ENCODE measurements at places on chromosomes 3 and 15.
A peak's percentile ranks its signal among the peaks of the same experiment; 100 is the strongest.

GRCh38 chr15:63694184-63694583, 97.0 kb downstream of the FBXL22 start:
- no peak for DNase-seq

DNA sequence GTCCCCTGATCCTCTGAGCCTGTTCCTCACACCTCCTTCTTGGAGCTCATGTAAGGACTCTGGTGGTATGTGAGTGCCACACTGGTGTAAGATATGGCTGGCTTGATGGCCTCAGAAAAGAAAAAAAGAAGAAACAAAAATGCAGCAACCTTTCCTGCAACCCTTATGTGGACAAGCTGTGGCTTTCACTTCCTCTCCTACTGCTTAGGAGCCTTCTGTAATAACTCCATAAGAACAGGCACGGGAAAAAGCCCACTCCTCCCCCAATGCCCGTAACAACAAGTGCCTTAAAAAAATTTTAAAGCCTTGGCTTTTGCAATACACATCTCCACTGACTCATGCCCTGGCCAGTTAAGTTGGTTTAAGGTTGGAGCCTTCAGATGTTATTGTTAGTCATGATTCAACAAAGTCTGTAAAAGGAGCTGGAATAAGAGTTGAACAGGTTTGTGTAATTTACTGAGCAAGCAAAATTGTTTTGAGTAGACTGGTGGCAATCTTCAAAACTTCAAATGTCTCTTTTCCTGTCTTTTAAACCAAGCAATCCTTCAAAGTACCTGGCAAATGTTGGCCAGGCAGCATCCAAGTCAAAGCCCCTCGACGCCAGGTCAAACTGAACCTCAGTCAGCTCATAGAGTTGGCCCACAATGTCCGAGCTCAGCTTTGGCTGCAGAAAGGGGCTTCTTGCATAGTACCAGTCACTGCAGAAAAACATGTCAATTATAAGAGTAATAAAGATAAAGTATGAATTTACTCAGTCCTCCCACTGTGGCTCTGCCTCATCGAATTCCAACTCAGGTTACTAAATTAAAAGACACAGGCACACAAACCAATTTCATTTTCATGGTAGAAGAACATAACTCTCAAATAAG, 22.9 kb downstream of the FYCO1 start:
- DNase-seq, result no peak

DNA sequence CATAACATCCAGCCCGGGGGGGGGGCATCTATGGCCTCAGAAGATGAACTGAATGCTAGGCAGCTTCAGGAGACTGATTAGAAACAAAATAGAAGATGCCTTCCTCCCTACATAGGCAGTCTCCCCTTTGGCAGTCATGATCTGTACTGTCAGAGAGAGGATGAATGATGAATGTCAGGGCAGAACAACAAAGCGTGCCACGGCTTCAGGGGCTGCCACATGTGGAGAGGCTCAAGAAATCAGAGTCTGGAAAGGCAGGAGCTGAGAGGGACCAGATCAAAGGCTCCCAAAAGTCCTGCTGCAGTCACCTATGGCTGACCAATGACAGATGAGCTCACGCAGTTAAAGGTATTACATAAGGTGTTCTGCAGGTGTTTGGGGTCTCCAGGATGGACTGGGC, 180.4 kb downstream of the UACA start:
- no peak for DNase-seq

- DNase-seq, result no peak
These were observed 21.4 kb upstream of the DYNC1LI1 start for GRCh38 chr3:32592011-32592410.

DNA sequence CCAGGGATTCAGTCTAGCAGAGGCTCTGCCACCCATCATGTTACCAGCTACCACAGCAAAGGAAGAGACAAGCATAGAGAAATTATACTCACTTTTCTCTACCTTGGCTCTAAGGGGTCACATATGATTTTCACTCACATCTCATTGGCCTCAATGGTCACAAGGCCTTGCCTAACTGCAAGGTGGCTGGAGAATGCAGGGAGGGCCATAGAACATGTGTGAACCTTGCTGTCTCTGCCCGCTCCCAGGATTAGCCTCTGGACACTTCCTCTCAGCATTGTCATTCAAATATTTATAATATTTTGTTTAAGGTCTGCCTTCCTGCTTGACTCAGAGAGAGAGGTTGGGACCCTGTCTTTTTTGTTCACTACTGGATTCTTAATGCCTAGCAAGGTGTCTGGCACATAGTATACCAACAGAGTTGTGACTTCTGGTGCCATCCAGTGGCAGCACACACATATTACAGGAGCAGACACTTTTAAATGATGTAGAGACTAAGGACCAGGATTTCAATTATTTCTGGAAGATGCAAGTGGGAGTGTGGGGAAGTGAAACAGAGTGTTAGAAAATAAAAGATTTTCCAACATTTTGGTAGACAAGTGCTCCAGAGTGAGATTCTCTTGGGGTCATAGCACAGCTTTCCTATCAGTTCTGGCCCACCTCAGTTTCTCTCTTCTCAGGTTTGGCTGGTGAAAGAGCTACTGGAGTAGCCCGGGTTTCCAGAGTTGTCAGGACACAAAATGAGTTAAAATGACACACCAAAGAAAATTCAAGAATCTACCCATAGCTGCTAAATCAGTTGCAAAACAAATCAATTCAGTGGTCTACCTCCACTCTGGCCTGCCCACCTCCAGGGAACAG, 119.0 kb upstream of the RASGRP1 start:
- no peak for DNase-seq

DNA sequence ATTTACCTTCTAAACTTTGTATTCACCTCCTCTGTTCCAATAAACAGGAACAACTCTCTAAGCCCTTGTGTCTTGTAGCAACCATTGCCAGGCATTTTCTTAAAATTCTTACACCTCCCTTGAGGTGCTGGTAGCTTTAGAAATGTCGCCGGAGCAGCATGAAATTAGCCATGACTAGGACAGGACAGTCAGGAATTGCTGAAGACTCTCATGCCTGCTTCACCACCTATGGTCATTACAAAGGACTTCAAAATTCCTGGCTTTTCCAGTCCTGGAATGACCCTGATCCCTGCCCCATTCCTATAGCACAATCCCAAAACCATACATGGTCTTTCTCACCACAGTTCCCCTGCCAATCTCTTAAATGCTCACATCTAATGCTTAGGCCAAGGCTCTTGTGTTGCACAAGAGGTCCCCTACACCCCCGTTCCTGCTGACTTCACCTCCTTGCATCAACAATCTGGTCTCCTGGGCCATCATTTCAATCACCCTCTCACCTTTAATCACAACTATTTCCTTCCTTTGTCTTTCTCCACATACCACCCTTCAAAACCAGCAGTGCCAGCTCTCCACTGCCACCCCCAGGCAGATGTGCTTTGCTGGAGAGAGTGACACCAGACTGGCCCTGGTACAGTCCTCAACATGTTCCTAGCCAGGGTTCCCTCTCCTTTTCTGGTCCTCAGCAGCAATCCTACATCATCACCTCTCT, 113.2 kb upstream of the TJP1 start:
- DNase-seq, result no peak

GRCh38 chr3:26460985-26461384, 161.6 kb upstream of the LRRC3B start:
- DNase-seq, result no peak

DNA sequence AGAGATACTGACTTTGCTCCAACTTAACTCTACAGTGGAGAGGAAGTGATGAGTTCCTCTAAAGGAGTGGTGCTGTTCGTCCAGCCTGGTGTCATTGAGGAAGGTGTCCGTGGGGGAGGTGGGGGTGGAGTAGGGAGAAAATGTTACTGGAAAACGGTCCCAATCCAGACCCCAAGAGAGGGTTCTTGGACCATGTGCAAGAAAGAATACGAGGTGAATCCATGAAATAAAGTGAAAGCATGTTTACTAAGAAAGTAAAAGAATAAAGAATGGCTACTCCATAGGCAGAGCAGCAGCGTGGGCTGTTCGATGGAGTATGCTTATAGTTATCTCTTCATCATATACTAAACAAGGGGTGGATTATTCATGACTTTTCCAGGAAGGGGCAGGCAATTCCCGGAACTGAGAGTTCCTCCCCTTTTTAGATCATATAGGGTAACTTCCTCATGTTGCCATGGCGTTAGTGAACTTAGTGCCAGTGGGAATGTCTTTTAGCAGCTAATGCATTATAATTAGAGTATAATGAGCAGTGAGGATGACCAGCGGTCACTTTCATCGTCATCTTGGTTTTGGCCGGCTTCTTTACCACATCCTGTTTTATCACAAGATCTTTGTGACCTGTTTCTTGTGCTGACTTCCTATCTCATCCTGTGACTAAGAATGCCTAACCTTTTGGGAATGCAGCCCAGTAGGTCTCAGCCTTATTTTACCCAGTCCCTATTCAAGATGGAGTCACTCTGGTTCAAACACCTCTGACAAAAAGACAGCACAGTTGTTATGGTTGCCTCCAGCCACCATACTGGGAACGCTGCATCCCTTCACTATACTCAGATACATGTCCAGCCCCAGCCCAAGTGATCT, 38.6 kb downstream of the CLEC3B start:
- no peak for DNase-seq

GRCh38 chr15:51303462-51303980, 34.9 kb downstream of the CYP19A1 start:
- DNase-seq, result no peak

DNA sequence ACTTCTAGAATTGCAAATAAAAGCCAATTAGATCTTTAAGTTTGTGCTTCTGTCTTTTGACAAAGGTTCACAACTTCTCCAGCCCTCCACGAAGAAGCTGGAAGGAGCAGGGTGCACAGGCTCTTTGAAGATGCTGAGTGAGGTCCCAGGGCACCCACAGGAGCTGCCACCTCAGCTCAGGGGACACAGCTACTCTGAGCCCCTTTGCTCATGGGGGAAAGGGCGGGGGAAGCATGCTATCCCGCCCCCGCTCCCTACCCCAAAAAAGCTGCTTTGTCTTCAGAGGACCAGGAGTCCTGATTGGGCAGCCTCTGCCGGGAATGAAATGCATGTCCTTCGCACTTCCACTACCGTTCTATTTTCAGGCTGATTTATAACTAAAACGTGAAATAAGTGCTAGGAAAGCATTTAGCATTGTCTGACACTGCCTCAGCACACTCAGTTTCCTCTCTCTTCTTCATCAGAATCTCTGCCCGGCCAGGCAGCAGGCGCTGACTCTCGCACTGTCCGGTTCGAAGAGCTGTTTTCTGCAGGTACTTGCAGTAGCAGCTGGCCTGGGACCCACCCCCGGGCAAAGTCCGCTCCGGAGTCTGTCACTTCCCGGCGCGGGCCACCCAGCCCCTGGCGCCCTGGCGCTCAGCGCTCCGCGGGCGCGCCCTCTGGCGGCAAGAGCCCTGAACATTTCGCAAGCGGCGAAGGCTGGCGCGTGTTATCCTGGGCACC, 45.5 kb upstream of the KLHL25 start:
- DNase-seq, result peak; percentile 89

DNA sequence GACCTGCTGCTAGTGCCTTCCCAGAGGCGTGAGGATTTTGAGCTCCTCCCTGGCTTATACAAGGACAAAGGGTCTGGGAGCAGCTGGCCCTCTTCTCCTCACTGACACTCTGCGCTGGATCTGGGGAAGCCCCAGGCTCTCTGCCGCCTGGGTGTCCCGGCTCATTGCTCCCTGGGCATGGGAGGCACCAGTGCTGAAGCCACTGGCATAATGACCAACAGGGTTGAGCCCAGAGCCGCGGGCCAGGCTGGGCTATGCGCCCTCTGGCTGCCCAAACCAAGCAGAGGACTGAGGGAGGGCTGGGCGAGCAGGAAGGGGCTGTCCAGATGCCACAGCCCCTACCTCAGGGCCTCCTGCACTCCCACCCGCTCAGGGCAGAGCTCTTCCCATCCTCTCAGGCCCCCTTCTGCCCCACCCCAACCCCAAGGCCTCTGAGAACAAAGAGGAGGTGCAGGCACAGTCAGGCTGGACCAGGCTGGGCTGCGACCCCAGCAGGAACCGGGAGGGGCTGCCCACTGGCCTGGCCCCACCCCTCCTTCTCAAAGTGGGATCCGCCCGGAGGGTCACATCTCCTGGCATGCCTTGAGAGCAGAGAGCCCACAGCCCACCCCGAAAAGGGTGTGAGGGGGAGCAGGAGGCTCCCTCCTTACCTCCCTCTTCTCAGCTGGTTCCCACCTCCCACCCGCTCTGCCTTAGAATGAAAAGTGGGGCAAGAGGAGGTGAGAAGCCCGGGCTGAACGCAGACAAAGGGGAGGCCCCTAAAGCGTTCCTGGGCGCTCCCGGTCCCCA, 1.6 kb downstream of the LINGO1 start:
- no peak for DNase-seq

- DNase-seq, result no peak
These were observed 122.4 kb downstream of the UBE2E2 start for GRCh38 chr3:23325466-23326065.

- no peak for DNase-seq
These were observed 1.3 kb downstream of the ALPK3 start for GRCh38 chr15:84818261-84819131.

- peak; percentile 81 for DNase-seq
These were observed 367.9 kb upstream of the PROK2 start for GRCh38 chr3:72152551-72153476.

DNA sequence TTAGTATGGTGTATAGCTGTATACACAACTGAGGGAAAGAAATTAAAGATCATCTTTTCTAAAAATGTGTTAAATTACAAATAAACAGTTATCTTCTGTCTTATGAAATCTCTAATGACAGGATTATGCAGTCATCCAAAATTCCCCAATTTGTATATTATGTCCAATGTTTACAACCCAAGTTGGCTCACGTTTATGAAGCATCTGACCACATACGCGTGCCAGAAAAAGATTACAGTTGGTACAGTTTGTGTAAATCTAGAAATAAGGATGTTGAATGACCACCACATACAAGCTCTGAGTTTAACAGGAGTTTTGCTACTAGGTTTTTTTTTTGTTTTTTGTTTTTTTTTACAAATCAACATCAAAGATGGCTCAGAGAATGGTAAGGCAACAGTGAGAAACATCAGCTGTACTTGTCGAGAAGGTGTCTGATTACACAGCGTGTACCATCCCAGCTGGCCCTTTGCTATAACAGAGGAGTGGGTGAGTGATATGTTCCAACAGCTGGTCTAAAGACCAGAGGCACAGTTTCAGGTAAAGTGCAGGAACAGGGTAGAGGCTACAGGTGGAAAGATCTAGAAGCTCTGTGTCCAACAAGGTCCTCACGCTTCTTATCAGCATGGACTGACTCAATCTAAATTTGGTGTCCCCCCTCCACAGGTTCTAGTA, 47.1 kb downstream of the USF3 start:
- no peak for DNase-seq

DNA sequence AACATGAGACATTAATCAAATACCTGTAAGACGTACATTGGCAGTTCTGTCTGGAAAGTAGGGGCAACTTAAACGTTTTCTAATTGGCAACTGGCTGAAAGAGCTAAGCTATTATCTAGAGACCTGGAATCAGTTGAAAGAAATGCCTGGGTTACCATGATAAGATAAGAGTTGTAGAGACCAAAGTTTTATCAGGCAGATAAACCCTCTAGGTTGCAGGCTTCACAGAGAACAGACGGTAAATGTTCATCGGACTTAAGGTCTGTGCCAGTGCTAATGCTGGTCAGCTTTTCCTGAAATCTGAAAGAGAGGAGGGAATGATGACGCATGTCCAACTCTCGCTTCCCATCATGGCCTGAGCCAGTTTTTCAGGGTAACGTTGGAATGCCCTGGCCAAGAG, 196.2 kb downstream of the ROBO2 start:
- DNase-seq, result no peak
